ENCODE measurements at places on chromosomes 13 and 19.
A peak's percentile ranks its signal among the peaks of the same experiment; 100 is the strongest.

DNA sequence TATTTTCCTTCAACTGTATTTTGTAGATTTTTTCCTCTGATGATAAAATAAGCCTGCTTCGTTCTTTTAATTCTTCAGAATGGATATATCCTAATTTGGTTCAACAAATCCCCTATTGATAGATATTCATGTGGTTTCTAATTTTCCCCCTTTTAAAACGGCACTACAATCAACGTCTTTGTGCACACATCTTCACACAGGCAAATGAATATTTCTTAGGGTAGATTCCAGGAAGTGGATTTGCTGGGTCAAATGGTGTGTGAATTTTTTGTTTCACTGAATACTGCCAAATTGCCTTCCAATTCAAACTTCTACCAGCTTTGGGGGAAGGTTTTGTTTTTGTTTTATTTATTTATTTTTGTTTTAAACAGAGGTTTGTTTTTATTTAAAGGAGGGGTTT lies 287.2 kb downstream of the FOXO1 start:
- no peak for DNase-seq

- DNase-seq: no peak
Observed at GRCh38 chr13:99087954-99088491, 110.2 kb upstream of the DOCK9 start.

- peak; percentile 98 for DNase-seq
Observed at GRCh38 chr19:56507446-56508289, at the start of gene ZNF471. Gene ZNF471 (plus strand): TSS chr19:56507855. CDS start chr19:56511572, 3,717 bp downstream.

DNA sequence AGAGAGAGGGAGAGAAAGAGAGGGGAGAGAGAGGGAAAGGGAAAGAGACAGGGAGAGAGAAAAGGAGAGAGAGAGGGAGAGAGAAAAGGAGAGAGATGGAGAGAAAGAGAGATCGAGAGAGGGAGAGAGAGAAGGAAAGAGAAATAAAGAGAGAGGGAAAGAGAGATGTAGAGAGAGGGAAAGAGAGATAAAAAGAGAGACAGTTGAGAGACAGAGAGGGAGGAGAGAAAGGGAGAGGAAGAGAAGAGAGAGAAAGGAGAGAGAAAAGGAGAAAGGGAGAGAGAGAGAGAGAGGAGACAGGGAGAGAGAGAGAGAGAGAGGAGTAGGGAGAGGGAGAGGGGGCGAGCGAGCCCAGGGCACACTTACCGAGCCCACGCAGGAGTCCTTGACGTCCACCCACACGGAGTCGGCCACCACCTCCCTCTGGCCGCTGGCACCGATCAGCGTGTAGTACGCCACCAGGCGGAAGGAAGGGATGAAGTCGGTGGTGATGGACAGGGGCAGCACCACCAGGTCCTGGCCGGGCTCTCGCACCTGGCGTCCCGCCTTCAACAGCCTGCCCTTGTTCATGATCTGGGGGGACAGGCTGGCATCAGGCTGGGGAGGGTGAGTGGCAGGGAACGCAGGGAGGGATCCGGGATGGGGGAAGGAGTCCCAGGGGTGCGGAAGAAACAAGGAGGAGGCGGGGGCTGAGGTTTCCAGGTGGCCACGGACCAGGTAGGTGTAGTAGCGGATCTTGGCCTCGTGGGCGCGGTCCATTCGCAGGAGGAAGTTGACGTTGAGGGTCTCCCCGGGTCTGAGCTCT lies 10.0 kb downstream of the C3 start:
- no peak for DNase-seq

DNA sequence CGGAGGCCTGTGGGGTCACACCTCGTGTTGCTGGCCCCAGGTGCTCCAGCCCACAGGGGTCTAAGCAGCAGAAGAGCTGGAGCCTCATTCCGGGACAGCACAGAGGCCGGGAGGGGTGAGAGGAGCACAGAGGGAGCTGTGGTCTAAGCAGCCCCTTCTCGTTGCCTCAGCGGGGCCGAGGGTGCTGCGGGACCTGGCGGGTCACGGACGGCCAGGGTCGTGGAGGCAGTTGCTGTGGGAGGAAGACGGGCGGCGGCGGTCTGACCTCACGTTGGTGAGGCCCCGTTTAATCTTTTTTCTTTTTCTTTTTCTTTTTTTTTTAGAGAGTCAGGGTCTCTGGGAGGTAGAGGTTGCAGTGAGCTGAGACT lies 21.7 kb downstream of the PIAS4 start:
- no peak for DNase-seq
